ENCODE measurements at places on chromosomes 7 and 10.

GRCh38 chr7:42407833-42408232 lies 170.8 kb upstream of the GLI3 start:
- no peak for DNase-seq

GRCh38 chr7:116500078-116500853 lies 728 bp downstream of the CAV2 start:
- no peak for DNase-seq

- no peak for DNase-seq
Observed at GRCh38 chr10:14751014-14751896, 23.4 kb downstream of the FAM107B start.

DNA sequence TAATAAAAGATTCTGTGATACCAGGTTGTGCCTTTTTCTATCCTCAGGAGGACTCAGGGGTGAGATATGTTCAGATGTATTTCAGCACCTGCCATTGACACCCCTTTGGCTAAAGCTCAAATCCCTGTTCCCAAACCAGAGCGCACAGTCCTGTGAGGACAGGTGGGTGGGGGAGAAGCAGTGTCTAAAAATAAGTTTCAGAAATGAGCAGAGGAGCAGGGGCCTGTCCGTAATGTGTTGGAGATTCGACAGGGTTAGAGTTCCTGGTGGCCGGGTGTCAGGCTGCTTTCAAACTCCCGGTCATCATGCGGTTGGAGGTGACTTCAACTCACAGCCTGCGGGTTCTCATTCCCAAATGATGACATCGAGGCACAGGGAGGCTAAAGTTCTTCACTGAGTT lies 211.5 kb downstream of the KLF6 start:
- DNase-seq: no peak

GRCh38 chr10:85008488-85009184 lies 680.2 kb downstream of the CCSER2 start:
- no peak for DNase-seq

DNA sequence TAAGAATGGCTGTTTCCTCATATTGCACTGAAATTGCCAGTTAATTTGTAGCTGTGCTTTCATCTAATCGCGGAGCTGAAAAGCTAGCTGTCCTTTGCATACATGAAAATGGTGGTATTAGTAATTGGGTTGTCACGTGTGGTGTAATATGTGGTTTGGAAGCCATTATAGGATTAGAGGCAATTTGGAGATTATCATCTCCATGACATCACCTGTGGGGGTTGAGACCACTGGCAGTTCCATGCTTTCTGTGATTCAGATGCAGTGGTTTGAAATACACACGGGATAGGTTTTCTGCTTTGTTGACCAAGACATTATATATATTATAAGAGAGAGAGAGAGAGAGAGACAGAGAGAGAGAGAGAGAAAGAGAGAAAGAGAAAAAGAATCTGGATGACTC lies 180.8 kb downstream of the RAB11FIP2 start:
- DNase-seq: no peak

DNA sequence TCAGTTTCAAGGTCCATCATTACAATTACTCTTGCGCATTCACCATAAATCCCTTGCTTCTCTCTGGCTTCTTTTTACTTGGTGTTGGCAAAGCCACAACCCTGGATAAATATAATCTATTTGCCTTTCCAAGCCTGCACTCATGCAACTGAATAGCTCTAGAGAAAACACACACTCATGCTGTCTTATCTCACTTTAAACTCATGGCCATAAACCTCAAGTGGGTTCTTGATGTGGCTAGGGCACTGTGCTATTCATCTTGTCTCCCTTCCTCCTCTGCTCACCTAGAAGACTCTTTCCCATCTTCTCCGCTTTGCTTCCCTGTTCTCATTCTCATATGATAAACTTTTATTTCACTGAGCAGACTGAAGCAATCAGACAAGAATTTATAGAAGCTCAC lies 165.4 kb upstream of the MTPN start:
- DNase-seq: no peak

DNA sequence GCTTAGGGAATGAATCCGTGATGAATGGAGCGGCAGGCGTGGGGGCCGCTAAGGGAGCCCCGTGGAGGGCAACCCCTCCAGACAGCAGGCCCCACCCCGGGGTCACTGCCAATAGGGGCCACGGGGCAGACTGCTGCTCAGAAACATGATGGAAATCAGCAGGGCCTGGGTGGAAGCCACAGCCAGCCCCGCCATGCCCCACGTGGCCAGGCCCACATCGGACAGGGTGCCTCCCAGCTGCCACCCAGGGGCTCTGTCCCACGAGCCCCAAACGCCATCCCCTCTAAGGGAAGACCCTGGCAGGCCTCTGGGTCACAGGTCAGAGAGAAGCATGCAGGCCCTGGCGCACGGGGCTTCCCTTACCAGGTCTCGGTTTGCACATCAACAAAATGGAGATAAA lies 28.4 kb downstream of the TNRC18 start:
- DNase-seq: no peak

- peak; percentile 31 for DNase-seq
Observed at GRCh38 chr7:66043681-66044497, 31.7 kb upstream of the ASL start.

GRCh38 chr7:22787951-22788350 lies 34.7 kb downstream of the TOMM7 start:
- DNase-seq: no peak

- no peak for DNase-seq
Observed at GRCh38 chr7:1099637-1100036, 11.7 kb downstream of the GPER1 start.

GRCh38 chr10:101087376-101087775 lies 25.6 kb downstream of the KAZALD1 start:
- DNase-seq: no peak

DNA sequence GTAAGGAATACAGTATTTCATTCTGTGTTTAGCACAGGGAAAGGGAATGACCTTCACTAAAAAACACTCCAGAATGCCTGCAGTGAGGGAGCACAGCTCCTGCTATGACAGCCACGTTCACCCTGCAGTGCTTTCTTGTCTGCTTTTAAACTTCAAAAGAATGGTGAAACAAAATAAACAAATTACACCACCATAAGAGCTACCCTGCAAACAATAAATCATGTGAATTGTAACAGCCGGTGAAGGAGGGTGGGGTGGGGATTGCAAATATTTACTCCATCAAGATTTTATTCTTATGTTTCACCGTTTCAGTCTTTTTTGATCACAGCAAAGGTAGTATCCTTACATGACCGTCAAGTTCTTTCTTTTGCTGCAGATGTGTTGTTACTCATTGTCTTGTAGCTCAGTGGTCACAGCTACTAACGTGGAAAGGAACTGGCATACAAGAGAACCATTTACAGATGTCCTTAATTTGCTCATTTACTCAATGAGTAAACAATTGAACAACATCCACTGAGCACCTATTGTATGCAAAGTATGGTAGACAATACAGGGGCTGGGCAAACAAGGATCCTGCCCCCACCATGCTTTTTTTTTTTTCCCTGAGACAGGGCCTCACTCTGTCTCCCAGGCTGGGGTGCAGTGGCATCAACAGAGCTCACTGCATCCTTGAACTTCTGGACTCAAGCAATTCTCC lies 4.1 kb upstream of the CHN2 start:
- DNase-seq: no peak

GRCh38 chr10:116101616-116102315 lies 171.2 kb downstream of the GFRA1 start:
- no peak for DNase-seq

DNA sequence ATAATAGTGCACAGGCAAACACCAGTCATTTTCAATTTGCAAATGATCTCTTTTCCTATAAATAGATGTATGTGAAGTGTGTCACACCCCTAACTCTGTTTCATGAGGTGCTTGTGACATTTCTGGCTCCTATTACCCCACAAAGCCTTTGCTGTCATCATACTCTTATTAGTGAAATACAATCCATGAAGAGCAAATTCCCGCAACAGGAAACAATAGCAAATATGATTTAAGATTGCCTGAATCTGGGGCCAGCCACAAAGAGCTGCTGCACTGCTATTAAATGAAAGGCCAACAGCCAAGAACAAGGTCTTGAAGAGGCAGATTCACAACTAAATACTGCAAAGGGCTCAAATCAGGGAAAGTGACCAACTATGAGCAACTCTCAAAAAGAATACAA lies 96.3 kb upstream of the CAV2 start:
- no peak for DNase-seq

DNA sequence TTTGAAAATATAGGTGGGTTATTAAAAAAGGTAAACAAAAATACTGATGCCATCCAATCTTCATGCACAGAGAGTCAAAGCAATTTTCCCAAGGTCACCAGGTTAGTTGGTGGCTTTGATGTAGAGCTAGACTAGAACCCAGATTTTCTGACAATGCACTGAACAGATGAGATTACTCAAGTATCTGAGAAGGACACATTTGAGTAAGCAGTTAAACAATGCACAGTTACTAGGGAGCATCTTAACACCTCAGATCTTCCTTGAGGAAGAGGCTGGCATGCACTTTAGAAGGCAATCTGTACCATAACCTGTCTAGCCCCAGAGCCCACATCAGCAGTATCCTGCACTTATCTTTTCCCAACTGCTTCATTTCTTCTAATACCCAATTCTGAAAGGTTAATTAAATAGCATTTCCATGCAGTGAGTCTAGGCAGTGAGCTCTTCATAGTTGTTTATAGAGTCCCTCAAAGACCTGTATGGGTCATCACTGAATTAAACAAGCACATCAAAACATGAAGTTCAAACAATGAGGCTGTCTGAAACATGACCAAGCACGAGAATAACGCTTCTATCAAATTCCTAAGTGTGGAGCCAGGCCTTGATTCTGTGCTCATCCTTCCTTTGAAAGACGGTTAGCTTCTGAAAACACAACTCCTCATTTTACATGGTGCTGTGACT lies 38.2 kb upstream of the ANK3 start:
- DNase-seq: no peak

DNA sequence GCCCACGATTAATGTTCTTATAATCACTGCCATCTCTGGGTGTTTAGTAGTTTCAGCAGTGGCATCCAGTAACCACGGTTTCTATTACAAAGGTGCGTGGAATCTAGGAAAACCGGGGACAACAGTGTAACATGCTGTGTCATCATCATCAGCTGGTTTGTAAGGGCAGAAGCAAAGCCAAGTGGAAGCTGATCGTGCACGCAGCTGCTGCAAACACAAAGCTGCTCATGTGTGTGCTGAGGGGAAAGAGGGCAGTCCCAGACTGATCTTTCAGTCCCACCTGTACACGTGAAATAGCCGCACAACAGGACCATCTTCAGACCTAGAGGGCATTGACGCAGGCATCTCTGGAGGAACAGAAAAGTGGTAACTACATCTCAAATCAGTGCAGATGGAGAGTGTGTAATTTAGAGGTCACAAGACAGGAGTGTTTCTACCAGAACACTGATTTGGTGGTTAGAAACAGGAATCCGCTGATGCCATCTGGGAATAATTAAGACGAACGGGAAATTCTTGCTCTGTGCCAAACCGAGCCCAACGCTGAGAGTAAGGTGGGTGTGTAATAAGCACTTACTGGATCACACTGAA lies 13.4 kb downstream of the ANKRD16 start:
- no peak for DNase-seq

DNA sequence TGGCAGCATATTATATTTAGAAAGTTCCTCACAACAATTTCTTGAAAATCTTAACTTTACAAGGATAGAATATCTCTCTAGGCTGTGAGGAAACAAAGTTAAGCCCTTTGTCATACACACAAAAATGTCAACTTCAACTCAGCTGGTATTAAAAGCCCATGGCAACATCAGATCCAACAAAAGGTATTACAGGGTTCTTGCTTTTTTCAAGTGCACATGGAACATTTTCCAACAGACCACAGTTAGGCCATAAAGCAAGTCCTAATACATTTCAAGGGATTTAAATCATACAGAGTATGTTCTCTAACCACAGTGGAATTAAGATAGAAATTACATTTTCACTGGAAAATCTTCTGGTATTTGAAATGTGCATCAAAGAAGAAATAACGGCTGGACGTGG lies 71.9 kb upstream of the OIT3 start:
- no peak for DNase-seq

- DNase-seq: no peak
Observed at GRCh38 chr7:82049891-82050533, 280.2 kb upstream of the HGF start.

- no peak for DNase-seq
Observed at GRCh38 chr7:78779788-78780187, 673.7 kb downstream of the MAGI2 start.

GRCh38 chr10:11832042-11832441 lies 8.9 kb downstream of the PROSER2 start:
- no peak for DNase-seq

- no peak for DNase-seq
Observed at GRCh38 chr10:100805543-100806355, 60.4 kb downstream of the PAX2 start.

- no peak for DNase-seq
Observed at GRCh38 chr7:130369831-130370550, 10.3 kb upstream of the CPA1 start.

DNA sequence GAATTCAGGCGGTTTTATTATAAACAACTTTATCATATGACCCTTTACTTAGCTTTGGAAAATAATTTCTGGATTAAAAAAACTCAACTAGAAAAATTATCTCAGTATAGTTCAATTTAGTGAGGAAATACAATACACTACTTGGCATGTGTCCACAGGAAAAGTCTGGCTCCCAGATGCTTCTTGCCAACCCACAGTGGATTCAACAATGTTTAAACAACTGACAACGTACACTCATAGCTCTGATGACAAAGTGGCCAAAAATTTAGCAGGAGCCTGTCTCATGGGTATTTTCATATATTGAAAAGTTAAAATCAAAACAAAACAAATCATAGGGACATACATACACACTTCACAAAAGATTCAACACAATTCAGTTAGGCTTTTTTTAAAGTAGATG lies 158.8 kb downstream of the SKAP2 start:
- DNase-seq: no peak

DNA sequence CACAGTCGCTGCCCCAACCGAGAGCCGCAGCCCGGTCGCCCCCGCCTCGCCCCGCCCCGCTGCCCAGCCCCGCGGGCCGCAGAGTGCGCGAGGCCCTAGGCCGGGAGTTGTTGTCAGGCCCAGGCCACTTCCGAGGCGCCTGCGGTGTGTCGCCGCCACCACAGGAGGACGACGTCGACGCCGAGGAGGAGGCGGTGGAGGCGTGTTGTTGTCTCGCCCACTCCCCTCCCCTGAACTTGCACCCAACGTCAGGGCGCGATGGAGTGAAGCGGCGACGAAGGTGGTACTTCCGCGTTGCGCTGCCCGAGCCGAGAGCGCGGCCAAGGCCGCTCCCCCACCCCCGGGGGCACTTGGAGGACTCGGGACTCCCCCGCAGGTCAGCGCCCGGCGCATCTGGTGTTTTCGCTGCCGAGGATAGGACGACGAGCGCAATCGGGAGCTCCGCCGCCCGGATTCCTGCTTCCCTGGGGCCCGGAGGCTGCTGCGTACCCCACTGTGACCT lies at the start of gene CDK13:
CDK13 (plus strand) TSS at position 286 of the 502 bp plus-strand sequence. CDS start 386 bp downstream, outside the sequence.
- DNase-seq: peak; percentile 68

GRCh38 chr7:97024209-97025129 lies at the start of gene DLX5:
Gene DLX5, minus strand, starts transcription at chr7:97024831. Its CDS starts 208 bp downstream, at chr7:97024623.
- no peak for DNase-seq

DNA sequence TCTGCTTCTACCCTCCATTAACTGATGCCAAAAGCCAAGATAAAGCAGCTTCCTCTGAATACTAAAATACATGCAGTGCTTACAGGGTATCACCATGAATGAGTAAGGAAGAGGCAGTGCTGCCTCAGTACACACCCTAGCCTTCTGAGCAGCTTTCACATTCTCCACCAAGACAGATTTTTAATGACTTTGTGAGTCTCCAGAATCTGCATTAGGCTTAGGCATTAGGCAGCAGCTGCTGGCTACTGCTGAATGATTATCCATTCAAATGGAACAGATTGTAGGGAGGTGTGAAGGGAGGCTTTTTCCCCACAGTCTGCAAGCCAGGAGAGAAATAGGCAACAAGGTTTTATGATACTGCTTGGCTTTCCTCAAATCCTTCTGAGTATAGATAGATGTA lies 1226.7 kb upstream of the LRRN3 start:
- DNase-seq: no peak

GRCh38 chr10:50417886-50418830 lies 166.8 kb upstream of the ASAH2 start:
- peak; percentile 53 for DNase-seq

Data from GM12891 (cell line).